Neuronal stem cell (in vitro differentiated cells): ENCODE measurements at places on chromosomes 16 and 17.

DNA sequence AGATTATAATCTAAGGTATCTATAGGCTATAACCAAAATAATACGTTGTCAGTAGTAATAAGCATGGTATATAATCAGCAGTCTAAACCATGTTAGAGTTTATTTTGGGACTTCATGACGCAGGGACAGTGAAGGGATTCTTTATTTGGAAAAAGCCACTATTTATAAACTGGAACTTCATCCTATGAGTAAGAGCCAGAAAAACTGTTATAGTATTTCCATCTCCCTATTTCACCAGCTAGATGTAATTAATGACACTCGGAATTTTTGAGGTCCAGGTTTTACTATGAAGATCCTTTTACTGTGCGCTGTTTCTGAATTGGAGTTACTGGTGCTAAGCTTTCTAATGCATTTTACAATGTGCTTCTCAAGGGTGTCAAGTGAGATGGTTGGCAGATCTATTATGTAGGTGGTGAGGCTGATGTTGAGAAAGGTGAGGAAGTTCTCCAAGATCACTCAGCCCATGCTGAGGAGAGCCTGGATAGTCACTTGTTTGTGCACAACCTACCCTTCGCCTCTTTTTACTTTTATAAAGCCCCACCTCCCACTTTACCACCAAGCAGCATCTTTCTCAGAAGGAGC lies 149.3 kb downstream of the MSI2 start:
- DNase-seq = no peak

GRCh38 chr17:46028981-46029565 lies 30.0 kb downstream of the STH start:
- DNase-seq = no peak

DNA sequence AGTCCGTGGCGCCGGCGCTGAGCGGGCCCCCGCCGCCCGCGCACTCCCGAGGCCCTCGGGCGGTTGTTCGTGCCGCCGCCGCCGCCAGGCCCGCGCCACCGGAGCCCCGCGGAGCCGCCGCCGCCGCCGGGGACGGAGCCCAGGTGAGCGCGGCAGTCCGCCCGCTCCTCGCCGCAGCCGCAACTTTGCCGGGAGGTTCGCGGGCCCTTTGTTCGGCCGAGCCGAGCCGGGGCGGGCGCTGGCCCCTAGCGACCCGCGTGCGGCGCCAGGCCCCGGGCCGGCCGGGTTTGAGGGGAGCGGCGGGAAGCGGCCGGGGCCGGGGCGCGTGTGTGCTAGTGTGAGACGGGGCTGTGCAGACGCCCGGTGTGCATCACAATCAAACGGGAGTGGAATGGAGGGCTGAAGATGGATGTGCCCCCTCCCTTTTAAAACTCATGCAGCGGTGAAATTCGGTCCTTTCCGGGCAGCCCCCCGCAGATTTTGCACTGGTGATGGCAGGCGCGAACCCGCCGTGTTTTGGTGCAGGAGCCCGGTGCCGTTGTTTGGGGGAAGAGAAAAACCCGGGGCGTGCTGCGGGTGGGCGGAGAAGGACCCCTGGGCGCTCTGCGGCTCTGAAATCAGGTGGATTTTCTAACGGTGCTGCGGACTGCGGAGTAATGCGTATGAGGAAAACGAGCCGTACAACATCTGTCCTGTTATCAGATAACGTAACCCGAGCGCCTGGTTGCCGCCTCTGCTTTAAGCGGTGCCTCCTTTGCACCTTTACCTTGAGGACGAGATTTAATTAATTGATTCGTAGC lies 823 bp downstream of the TNRC6C start:
- no peak for DNase-seq

DNA sequence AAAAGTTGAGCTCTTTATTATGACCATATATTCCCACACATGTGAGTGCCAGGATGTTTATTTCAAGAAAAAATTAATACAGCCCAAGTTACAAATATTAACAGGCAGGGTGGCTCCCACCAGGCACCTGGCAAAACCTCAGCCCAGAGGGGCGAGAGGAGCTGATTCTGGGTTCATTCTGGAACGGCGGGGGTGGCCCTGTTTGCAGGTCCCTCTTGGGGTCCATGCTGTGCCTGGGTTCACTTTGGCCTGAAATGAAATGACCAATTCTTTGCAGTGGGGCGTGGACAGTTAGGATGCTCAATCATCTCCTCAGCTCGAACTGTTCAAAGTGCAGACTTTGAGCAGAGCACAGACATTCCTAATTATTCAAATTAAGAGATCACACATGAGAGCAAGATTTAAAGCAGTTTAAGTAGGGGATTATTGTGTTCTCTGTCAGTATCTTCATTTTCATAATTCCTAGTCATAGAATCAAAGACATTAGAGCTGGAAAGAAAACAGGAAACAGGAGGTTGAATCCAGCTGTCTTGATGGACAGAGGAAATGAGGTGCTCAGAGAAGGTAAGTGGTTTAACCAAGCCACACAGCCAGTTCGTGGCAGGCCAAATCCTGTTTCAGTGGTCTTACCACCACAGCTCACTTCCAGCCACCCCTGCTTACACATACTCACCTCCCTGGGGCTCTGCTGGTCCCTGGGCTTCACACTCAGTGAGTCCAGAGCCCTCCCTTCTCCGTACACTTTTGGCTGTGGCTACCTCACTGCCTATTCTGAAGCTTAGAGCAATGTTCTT lies 363.9 kb upstream of the TNRC6C start:
- DNase-seq = no peak

- DNase-seq = no peak
Measured at GRCh38 chr16:12186774-12187335, 210.3 kb downstream of the SNX29 start.

- no peak for DNase-seq
Measured at GRCh38 chr16:66293932-66294331, 72.6 kb upstream of the CDH5 start.

DNA sequence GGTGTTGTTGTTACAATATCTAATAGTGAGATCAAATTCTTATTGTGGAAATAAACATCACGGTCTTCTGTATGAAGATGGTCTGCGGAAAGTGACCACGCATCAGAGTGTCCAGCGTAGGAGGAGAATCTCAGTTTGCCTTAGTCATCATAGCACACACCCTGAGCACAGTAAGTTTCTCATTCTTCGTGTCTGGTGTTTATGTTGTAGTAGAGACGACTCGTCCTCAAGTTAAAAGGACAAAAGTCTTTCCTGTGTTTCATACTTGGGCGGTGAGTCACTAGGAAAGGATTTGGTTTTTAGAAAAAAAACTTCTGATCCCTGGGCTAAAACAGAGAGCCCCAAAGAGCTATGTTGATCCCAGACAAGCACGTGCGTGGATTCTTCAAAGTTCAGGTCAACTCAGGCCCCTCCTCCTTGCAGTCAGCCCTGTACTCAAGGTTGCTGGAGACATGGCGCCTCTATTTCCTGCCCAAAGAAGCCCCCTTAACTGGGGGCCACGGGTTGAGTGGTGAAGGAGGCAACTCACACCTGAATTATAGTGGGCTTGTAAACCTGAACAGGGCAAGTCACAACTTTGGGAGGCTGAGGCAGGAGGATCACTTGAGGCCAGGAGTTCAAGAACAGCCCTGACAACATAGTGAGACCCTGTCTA lies 170.4 kb downstream of the ZFHX3 start:
- DNase-seq = no peak

DNA sequence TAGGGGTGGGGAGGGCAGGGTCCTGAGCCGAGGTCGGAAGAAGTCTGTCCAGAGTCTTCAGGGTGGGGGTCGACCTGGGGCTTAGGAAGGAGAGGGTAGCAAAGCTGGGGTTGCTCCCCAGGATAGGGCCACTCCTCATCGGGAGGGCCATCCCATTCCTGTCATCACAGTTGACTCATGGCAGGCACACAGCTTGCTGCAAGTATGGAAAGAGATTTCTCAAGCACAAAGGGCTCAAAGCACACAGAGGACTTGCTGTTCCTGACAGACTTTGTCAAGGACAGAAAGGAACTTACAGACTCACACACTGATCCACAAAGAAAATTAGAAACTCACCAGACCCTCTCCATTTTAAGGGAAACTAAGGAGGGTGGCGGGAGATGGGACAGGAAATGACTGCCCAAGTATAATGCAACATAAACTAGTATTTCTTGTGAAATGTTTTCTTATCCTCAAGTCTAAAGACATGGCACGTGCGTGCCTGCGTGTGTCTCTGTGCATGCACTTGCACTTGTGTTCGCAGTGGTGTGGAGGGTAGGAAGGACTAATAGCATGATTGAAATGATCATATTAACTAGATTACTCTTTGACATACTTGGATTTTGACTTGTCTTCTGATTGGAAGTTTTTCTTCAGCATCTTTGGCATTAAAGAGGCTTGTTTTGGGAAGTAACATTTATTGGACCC lies 2.4 kb downstream of the AOC2 start:
- DNase-seq = no peak

GRCh38 chr16:85969159-85969558 lies 70.2 kb downstream of the IRF8 start:
- no peak for DNase-seq
